NCI-H2081 treated with DMSO at 0.1 percent for 48 hours (cell line): ENCODE measurements at places on chromosomes 3 and 15.

DNA sequence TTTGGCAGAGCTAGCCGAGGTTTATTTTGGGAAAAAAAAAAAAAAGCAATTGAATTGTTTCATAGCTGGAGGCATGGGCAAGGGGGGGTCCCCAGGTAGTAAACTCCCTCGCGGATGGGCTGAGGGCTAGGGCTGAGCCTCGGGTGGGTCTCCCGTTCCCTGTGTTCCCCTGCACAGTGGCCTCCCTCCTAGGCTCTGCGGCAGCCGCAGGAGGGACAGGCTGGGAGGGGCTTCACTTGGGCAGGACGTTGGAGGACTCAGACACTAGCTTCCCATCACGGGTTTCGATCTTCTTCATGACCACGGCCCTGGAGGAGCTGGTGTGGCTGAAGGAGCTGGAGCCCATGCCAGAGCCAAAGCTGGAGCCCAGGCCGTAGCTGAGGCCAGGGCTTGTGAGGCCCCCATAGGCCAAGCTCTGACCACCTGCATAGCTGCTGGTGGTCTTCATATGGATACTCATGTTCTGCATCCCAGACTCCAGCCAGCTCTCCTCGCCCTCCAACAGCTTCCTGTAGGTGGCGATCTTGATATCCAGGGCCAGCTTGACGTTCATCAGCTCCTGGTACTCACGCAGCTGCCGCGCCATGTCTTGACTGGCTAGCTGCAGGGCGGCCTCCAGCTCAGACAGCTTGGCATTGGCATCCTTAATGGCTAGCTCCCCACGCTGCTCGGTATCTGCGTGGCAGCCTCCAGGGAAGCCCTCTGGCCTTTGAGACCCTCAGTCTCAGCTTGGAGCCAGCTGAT is 64.0 kb upstream of the CDAN1 start:
- no peak for DNase-seq

- DNase-seq, result no peak
Measured at GRCh38 chr3:189941125-189941524, 179.6 kb downstream of the P3H2 start.

DNA sequence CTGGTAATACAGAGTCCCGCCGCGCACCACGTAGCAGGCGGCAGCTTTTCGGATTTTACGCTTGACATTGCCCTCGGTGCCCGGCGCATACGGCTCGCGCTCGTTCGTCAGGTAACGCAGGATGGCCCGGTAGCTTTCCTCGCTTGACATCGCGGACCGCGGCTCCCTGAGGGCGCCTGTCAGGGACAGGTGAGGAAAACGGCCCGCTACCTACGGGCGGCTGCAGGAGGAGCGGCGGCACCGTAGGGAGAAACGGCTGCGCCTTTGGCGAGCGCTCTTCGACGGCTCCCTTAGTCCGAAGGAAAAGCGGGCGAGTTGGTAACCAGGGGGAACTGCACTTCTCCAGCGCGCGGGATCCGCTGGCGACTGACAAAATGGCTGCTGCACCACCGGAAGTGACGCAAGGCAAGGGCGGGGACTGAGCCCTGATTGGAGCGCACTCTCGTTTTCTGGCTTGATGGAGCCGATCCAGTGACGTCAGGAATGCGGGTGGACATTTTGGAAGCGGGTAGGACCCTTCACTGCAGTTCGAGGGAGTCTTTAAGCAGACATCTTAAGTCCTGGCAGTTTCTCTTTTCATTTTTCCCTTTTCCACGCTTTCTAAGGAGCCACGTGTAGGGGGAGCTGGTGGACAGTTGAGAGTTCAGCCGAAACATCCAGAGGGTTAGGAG is at the start of gene ZBTB11:
Gene ZBTB11 (minus strand): TSS at position 368 of the 671 bp plus-strand sequence. CDS start 218 bp downstream, at position 150.
- DNase-seq, result no peak

- DNase-seq, result no peak
Measured at GRCh38 chr3:170079536-170080165, 41.9 kb downstream of the GPR160 start.

DNA sequence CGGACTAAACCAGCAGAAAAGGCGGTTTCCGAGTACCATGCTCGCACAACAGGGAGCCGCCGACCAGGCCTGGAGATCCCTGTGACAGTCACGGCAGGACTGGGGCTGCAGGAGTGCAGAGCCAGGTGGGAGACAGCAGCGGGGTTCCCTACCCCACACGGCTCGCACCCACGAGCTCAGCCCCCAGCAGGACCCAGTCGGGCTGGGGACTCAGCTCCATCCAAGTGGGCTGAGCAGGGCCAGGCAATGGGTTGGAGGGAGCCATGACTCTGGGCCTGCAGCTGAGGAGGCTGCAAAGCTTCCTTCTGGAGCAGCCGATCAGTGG is 15.8 kb downstream of the XXYLT1 start:
- no peak for DNase-seq

GRCh38 chr3:104628185-104628789 is 738.4 kb upstream of the ALCAM start:
- peak; percentile 27 for DNase-seq

DNA sequence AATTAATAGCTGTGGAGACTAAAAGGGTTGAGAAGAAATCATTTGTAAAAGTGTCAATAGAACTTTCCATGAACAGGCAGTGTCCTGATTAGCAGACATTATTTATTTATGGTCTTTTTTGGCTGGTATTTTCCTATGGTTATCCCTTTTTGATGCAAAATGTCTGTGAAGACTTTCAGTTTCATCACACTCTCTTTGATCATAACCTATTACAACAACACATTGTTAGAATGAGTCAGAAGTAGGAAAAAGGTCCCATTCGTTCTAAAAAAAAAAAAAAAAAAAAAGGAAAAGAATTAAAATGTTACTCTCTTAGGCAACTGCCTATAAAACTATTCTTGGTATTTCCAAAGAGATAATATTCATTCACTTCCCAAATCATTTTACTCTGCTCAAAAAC is 62.1 kb downstream of the SLC49A4 start:
- no peak for DNase-seq

- no peak for DNase-seq
Measured at GRCh38 chr15:58854593-58854992, 78.9 kb downstream of the SLTM start.

DNA sequence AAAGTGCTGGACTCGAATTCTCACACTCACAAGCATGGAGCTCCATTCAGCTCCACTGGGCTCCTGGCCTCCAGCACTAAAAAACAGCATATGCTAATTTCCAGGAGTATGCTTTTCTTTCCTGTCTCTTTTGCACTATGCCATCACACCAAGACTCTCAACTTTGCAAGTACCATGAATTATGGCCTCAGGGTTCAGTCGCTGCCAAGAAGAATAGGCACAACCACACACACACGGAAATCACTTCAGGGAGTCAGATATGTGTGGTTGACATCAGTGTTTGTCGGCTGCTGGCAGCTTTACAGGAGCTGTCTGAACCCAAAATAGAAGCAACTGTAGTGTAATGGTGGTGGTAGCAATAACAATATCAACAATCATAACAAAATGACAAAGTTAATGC is 305.0 kb upstream of the SLCO3A1 start:
- DNase-seq, result no peak

- DNase-seq, result no peak
Measured at GRCh38 chr3:99950921-99951320, 133.3 kb downstream of the CMSS1 start.

DNA sequence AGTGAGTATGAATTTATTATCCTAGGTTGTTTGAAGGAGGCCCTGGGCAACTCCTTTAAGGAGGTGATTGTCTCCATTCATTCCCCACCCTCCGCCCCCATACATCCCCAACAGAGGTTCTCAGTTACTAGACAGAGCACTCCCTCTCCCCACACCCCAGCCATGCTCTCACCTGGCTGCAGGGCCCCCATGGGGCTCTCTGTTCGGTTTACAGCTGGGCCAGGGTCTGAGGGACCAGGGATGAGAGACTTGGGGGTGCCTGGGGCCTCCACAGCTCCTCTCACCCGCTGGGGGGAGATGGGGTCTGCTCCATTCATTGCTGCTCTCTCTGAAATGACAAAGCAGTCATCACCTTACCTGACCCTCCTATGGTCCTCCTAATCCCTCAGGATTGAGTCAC is 3.6 kb downstream of the PRRT3 start:
- no peak for DNase-seq

DNA sequence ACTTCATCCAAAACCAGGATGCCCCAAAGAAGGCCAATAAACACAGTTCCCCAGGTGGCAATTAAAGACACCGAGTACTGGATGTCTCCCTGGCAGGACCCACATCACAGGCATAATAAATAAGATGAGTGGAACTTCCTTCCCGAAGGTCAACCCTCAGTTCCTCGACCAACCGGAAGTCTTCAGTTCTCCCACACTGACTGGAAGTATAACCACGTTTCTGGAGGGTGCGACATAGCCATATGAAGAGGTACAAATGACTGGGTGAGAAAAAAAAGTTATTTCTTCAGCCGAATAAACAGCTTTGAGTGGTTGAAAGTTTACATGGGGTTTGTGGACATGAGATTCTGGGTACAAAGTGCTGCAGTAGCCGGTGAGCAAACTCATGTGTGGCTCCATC is 34.6 kb upstream of the MUC13 start:
- no peak for DNase-seq

DNA sequence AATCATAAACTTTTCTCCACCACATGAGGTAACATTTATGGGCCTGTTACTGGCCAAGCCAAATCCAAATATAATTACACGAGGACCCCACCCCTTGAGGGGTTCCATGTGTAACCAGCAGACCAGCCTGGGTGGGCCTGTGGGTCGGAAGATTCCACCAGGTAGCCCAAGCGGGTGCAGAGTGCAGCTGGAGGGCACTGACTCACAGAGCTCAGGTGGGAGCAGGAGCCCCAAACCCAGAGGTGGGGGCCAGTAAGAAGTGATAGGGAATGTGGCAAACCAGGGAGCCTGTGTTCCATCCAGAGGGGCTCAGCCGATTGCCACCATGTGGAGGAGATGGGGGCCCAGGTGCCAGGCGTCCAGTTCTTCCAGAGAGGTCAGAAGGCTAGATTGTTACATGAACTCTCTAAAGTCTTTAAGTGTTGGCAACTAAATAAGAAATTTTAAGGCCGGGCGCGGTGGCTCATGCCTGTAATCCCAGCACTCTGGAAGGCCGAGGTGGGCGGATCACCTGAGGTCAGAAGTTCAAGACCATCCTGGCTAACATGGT is 2.6 kb downstream of the GP9 start:
- no peak for DNase-seq

- no peak for DNase-seq
Measured at GRCh38 chr3:121152573-121152972, 244.6 kb downstream of the STXBP5L start.

- DNase-seq, result no peak
Measured at GRCh38 chr3:157921811-157922210, 184.4 kb downstream of the SHOX2 start.

- DNase-seq, result no peak
Measured at GRCh38 chr3:141876891-141877621, 613 bp downstream of the ATP1B3 start.

DNA sequence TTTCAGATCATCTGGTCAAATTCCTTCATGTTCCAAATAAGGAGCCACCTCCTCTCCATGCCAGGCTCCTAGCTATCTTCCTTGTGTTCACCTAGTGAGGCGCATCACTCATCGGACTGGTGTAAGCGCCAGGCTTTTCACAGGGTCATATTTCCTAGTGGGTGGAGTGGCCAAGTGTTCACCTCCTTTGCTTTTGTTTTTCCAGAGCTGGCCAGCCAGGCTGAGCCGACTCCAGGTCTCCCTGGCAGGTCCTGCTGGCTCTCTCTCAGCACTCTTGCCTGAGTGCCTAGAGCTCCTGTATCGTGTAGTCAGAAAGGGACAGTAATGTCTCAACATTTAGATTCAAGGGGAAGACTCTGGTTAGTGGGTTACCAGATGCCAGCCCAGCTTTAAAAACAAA is 31.0 kb downstream of the HEG1 start:
- no peak for DNase-seq

GRCh38 chr15:26504009-26504408 is 268.9 kb downstream of the GABRB3 start:
- no peak for DNase-seq

GRCh38 chr3:195162033-195162669 is 108.8 kb downstream of the XXYLT1 start:
- DNase-seq, result no peak

- DNase-seq, result no peak
Measured at GRCh38 chr3:140843656-140844055, 98.0 kb upstream of the SLC25A36 start.

GRCh38 chr15:70504988-70505387 is 258.4 kb downstream of the UACA start:
- no peak for DNase-seq

DNA sequence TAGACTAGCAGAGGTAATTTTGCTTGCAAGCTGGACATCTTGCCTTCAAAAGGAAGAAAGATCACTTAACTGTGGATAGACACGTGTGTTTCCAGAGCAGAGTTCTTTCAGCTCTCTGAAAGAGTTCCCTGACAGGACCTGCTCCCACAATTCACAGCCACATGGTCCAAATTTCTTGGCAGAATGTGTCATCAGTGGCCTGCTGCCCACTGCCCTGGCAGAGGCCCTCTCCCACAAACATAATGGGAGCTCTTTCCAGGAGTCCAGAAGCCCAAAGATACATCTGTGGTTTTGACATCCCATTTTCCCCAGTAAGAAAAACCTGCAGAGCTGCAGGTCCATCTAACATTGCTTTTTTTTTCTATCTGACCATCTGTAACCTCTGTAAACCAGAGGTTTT is 48.3 kb downstream of the SERPINI1 start:
- no peak for DNase-seq

DNA sequence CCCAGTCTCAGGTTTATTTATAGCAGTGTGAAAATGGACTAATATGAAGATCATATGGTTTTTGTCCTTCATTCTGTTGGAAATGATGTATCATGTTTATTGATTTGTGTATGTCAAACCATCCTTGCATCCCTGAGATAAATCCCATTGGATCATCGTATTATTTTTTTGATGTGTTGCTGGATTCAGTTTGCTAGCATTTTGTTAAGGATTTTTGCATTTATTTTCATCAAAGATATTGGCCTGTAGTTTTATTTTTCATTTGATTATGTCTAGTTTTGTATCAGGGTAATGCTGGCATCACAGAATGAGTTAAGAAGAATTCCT is 34.3 kb downstream of the FAIM start:
- no peak for DNase-seq

DNA sequence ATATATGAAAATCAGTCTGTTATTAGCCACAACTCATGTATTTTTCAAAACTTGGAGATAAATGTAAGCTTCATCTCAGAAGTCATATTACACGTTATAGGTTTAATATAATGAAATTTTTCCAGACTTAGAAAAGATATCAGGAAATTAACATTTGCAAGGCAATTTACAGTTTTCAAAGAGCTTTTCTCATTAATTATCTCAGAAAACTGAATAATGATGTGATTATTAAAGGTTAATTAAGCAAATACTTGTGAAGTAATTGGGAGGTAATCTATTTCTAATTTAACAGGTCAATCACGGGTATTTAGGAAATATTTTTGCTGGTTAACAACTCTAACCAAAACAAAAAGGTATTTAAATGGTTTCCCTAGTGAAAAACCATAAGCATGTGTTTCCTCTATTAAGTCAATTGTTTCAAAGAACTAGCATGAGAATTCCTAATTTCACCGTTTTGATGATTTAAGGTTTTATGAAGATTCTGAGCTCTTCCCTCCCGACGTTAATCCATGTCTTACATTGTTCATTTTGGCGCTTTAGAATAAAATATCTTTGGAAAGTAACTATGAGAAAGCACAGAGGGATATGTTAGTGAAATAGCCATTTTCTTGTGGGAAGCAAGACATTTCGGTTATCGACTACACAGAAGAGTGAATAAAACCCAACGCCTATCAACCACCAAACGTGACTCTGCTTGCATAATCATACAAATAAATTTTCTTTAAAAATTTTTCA is 1.5 kb upstream of the NEO1 start:
- no peak for DNase-seq
